Fibroblast of upper back skin (primary cell): ENCODE measurements at places on chromosomes 6 and 20.

DNA sequence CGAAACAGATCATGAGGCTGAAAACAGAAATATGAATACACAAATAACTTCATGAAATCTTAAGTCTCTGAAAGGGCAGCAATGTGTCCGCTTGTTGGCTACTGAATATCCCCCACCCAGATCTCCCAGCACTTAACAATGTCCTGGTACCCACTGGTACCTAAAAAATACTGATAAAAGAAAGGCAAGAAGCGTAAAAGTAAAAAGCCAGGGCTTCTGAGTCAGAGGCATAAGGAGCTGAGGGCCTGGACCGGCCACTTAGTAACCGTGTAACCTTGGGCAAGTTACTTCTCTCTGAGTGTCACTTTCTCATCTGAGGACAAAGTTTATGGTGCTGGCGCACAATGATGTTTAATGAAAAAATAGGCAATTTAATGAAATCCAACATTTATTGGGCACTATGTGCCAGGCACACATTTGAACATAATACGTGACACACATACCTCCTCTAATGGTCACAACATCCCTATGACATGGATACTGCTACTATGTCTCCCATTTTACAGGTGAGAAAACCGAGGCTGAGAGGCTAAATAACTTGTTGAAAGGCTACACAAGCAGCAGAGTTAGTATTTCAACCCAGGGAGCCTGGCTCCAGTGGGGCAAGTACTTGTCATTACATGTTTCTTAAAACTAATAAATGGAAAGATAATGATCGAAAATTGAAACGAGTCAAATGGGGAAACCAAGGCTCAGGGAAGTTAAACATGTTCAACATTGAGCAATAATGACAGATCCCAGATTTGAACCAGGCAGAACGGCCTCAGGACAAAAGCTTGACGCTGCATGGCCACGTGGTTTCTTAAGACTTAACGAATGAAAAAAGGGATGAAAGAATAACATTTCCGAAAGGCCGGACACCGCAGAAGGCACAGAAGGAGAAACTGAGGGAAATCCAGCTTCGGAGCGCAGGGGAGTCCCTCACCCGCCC, 828 bp downstream of the TP53RK start:
- no peak for DNase-seq

GRCh38 chr20:19368351-19368750, 155.9 kb downstream of the SLC24A3 start:
- no peak for DNase-seq

DNA sequence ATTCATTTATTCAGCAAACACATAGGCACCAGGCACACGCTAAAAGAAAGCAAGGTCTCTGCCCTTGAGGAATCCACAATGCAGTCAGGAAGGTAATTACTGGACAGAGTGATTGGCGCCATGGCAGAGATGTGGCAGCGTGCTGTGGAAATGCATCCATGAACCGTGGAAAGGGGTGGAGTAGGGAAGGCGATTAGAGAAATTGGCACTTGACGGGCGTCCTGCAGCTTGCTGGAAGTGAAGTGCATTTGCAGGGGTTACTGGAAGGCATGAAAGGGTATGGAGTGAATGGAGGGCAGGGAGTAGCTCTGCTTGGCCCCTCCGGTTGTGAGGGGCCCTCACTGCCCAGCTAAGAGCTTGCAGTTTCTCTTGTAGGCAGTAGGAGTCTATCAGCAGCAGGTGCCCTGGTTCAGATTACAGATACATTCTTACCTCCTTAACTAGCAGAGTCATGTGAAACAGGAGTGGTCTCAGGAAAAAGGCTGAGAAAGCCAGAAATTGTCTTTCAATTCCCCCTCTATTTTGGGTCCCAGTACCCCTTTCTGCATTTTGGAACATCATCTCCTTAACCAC, 122.5 kb upstream of the TIAM2 start:
- no peak for DNase-seq

DNA sequence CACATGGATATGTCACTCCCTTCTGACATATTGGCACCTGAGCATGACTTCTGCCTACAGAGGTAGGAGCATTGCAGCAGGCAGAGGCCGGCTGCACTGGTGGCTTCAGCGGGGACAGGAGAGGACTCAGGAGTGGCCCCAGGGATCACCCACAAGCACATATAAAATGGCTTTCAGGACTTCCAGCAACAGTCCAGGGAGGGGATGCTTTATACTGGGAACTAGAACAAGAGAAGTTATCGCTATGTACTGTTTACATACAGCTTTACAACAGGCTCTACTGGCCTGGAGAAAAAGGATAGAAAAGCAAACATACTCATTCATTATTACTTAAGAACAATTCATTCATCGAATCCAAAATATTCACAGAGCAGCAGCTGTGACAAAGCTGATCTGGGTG, 337.8 kb downstream of the THBS2 start:
- no peak for DNase-seq

DNA sequence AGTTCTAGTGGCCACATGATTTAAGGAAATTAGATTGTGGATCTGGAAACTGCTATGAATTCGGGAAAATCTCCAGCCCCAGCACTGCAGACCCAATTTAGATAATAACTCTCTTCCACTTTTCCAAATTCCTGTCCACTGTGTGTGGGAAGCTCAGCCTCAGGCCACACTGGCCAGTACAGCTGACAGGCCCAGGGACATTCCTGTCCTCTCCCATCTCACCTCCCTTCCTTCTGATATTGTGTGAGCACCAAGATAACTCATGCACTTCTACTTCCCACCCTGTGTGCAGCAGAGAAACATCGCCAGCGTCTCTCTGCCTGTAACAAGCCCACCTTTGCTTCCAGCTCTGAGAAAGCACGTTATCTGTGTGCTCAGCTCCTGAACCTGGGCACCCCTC, 145.1 kb upstream of the RREB1 start:
- no peak for DNase-seq

- DNase-seq = peak; percentile 77
Observed at GRCh38 chr20:36861875-36862801, 13.8 kb upstream of the TLDC2 start.

DNA sequence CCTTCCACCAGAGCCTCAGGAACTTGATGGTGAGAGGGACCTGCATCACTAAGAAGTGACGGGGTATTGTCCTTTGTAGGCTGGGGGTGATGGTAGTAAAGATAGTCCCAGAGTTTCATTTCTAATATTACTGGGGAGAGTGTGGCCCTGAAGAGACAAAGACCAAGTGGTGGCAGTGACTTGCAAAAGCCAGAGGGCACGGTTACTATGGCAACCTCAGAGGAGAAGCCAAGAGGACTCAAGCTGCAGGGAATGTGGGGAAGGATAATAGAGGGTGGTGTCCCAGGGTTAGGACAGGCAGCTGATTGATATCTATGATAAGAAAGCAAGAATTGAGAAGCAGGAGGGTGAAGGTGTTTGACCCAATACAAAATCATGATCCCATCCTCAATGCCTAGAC, 42.5 kb downstream of the HLA-G start:
- no peak for DNase-seq

- DNase-seq = no peak
Observed at GRCh38 chr6:142893088-142893487, 51.9 kb downstream of the HIVEP2 start.

GRCh38 chr6:3366596-3367413, 90.0 kb downstream of the SLC22A23 start:
- DNase-seq = no peak

DNA sequence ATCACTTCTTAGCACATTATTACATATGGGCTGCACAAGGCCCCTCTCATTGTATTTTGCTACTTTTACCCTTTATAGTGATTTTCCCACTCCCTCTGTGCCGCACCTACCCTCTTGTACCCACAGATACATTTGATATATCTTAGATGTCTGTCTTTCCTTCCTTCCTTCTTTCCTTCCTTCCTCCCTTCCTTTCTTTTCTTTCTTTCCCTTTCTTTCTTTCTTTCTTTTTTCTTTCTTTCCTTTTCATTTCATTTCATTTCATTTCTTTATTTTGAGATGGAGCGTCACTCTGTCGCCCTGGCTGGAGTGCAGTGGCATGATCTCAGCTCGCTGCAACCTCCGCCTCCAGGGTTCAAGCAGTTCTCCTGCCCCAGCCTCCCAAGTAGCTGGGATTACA, 12.2 kb downstream of the POLH start:
- no peak for DNase-seq

DNA sequence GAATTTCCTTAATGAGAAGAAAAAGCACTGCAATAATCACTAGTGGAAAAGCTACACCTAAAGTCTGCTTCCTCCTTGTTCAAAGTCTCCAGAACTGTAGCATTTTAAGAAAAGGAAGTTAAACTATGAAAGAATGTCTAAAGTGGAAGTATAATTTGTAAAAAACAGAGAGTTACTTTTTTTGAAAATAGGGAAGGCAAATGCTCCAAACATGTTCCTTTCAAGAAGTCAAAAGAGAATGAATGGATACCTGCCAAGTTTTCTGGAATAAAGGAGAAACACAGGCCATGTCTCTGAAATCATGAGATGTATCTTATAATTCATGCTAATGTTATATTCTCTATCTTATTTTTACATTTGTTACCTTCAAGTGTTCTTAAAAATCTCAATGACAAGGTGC, 60.7 kb upstream of the ADGRG6 start:
- no peak for DNase-seq
